Hepatic stellate cell (primary cell): ENCODE measurements at places on chromosomes 13 and 19.

GRCh38 chr13:111903143-111903542, 163.8 kb upstream of the SOX1 start:
- no peak for DNase-seq

GRCh38 chr13:84096216-84096615, 213.9 kb upstream of the SLITRK1 start:
- DNase-seq: no peak

GRCh38 chr19:51219971-51220370, 4.9 kb upstream of the CD33 start:
- DNase-seq: no peak

DNA sequence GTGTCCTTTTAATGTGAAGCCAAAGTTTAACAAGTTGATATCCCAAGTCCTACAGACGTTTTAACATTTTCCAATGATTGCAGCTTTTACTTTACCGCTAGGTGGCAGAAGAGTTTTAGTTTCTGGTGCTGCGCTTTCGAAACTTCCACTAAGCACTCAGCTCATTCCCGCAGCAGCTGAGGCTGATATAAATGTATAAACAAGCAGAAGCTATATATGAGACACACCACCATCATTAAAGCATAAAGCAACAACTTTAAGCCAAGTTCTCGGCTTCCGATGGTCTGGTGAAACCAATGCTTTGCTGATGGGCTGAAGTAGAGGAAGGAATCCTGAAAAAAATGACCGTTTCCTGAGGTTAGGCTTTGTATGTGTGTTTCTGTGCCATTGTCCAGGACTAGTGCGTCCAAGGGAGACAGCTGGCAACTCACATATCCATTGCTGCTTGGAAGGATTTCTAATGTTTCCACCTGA, 753.9 kb downstream of the OLFM4 start:
- peak; percentile 16 for DNase-seq

GRCh38 chr19:47188507-47189033, 42.4 kb downstream of the BBC3 start:
- DNase-seq: no peak

- peak; percentile 70 for DNase-seq
These were observed 331.7 kb downstream of the LIG4 start for GRCh38 chr13:107883561-107884175.

DNA sequence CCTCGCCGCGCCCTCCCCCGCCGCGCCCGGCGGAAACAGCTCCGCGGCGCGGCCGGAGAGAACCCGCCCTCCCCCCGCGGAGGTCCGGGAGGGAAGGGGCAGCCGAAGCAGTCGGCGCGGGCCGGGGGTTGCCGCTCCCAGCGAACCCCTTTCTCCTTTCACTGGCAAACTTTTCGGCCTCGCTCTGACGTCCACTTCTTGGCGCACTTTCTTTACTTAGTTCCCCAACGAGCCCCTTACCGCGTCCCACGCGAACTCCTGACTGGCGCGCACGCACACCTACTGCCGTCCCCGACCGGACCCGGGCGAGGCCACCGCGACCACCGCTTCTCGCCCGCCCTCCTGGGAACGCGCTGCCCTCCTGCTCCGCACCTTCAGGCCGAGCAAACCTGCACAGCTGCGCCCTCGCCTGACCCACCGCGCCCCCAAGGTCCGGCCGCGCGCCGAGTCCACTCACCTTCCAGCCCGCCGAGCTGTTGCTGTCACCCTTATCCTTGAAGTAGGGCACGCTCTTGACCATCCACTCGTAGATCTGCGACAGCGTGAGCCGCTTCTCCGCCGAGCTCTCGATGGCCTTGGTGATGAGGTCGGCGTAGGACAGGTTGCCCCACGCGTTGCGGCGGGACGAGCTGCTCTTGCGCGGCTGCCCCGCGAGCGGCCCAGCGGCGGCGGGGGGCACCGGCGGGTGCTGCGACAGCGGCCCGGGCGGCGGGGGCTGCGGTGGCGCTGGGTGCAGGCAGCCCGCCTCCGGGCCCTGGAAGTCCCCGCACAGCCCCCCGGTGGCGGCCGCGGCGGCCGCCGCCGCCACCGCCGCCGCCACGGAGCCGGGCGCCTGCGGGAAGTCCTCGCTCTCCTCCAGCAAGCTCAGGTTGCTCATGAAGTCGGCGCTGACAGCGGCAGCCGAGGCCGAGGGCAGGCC, 1.1 kb downstream of the FOXO1 start:
- DNase-seq: peak; percentile 33

GRCh38 chr13:78875792-78876580, 217.0 kb upstream of the OBI1 start:
- DNase-seq: no peak

DNA sequence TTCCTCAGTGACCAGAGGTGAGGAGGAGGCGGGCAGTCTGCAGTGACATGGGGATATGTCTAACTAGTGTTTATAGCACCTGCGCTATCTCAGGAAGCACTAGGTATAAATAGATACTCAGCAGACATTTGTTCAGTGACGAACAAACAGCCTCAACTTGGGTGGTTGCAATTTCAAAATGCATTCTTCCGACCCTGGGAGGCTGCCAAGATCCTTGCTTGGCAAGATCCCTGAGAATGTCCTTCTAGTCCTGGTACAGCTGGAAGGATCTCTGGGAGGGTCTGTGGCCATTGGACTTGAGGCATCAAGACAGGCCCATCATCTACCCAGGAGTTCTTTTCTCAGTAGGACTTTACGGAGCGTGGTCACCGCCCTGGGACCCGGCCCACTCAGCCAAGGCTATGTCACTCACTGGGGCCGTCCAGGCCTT, 299.5 kb downstream of the ZNF536 start:
- no peak for DNase-seq

DNA sequence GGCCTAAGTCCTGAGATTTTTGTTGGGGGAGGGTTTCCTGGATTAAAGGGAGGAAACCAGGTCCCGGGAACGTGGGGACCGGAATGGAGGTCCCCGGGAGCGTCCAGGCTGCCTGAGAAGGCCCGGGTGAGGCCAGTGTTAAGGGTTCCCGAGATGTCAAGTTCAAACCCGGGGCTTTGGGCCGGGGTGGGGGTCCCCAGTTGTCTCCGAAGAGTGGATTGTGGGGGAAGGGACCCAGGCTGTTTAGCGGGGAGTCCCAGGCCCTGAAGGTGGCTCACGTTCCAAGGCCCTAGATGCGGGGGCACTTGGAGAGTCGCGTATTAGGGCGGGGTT, 262 bp downstream of the COX7A1 start:
- peak; percentile 40 for DNase-seq

DNA sequence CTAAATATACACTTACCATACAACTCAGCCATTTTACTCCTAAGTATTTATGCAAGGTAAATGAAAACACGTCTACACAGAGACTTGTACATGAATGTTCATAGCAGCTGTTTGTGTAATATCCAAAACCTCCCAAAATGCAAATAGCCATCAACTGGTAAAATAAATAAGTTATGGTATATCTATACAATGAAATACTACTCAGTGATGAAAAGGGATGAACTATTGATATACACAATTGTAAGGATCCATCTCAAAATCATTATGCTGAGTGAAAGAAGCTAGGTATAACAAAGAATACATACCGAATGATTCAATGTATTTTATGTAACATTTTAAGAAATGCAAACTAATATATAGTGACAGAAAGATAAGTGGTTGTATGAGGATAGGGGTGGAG, 149.8 kb upstream of the TNFSF11 start:
- no peak for DNase-seq

DNA sequence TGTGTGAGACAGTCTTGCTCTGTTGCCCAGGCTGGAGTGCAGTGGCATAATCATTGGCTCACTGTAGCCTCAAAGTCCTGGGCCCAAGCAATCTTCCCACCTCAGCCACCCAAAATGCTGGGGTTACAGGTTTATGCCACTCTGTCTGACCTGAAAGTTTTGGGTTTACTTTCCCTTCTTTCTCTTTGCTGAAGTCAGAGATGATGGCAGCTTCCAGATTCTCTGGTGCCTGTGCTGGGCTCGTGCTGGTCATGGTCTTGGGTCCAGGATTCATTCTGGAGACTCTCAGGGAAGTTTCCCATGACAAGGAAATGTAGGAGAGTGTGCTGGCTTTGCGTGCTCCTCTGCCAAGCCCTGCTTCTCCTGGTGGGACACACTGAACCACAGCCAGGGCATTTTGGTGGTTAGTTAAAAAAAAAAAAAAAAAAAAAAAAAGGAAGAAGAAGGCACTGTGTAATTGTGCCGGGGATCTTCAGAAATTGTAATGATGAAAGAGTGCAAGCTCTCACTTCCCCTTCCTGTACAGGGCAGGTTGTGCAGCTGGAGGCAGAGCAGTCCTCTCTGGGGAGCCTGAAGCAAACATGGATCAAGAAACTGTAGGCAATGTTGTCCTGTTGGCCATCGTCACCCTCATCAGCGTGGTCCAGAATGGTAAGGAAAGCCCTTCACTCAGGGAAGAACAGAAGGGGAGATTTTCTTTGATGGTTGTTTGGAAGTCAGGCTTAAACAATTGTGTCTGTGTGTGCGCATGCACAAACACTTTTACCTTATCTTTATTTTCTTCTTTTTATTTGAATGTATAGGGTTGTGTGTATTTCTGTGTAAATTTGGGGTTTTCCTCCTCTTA, at the start of gene ALOX5AP:
Gene ALOX5AP, plus strand, starts transcription at position 519 of the 847 bp plus-strand sequence. Its CDS starts 63 bp downstream, at position 582.
- DNase-seq: no peak

- DNase-seq: no peak
These were observed 5.7 kb downstream of the JAK3 start for GRCh38 chr19:17841810-17842662.

DNA sequence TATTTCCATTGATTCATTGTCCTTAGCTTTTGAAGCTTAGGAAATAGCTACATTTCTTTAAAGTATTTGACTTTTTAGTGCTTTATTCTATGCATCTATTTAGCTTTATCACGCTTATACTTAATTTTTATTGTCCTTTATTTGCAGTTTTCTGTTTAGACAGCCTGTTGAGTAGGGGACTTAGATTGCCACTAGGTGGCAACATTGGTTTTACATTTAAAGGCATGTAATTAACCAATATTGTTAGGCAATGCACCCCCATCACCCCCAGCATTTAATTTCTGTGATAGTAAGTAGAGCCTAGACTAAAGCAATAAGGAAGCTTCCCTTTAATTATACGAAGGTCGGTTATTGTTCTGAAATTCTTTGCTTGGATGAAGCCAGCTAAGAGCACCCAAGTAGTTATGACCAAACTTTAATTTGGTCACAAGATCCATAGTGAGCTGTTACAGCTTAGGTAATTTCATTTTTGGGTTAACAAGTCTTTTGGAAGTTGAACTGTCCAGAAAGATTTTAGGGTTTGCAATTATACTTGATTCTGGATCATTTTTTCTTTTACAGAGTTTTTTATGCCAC, 36.5 kb downstream of the B3GLCT start:
- DNase-seq: peak; percentile 36

DNA sequence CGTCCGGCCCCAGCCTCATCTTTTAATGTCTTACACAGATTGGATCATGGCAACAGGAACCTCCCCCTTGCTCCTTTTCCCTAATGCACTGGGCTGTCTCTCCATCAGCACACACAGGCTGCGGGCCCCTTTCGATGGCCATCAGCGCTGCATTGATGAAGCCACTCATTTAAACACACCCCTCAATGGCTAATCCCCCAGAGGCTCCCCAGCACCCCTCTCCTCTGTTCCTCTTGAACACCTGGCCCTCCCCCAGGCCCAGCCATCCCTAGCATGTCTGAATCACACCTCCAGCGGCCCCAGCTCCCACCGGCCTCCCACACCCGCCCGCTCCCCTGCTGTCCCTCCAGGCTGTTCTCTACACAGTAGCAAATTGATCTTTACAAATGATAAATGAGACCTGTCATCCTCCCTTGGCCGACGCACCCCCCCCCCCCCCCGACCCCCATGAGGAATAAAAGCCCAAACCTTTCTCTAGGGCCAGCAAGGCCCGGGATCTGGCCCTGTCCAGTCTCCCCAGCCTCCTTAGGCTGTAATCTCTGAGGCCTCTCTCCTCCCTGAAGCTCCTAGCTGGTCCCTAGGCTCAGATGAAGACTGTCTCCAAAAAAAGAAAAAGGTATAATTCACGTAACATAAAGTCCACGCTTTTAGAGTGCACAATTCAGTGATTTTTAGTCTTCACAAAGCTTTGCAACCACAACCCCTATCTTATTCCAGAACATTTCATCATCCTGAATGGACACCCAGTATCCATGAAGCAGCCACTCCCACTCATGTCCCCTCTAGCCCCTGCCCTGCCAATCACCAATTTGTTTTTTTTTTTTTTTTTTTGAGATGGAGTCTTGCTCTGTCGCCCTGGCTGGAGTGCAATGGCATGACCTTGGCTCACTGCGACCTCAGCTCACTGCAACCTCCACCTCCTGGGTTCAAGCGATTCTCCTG, 7.4 kb downstream of the RPL28 start:
- DNase-seq: no peak

DNA sequence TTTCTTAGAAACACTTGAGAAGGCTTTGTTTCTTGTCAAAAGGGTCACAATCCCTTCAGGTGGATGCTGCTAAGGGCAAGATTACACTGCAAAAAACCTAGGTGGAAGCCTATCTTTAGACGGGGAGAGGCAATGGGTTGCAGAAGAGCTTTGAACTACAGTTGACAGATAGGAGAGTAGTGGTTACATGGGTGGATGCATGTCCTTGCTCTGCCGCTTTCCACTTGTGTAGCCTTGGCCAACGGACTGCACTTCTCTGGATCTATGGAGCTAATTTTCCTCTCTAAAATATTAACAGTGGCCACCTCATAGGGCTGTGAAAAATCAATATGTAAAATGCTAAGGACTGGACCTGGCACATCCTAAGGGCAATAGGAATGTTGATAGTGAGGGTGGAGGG, 980 bp downstream of the BCKDHA start:
- no peak for DNase-seq

DNA sequence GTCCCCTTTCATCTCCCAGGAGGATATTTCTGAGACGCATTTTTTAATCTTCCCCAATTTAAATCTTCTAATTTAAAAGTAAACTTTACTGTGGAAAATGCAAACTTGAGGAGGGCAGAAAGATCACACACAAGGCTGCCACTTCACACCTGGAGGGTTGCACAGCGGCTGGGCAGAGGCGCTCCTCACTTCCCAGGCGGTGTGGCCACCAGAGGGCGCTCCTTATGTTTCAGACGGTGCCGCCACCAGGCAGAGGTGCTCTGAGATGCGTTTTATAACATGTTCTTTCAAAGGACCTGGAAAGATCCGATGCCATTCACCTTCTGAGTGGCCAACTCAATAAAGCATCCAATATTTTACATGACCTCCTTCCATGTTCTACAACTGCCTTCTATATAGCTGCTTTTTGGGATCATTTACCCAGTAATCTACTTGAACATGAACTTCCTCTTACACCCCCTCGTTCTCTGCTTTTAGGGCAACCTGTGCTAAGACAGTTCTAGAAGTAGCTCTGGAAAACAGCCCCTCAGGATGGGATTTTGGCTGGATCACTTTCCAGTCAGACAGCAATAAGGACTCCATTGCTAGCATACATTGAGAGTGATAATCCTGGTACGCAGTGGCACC, 14.8 kb upstream of the MTUS2 start:
- DNase-seq: no peak

- no peak for DNase-seq
These were observed 893 bp upstream of the NPHS1 start for GRCh38 chr19:35853038-35853756.
